Sciatic nerve (tissue), 2 donors: ENCODE measurements at places on chromosomes 12 and 14. TPM values are rescaled to one million over a fixed set of nuclear protein-coding genes. Genes with fewer than 3 reads are reported as not detected.

DNA sequence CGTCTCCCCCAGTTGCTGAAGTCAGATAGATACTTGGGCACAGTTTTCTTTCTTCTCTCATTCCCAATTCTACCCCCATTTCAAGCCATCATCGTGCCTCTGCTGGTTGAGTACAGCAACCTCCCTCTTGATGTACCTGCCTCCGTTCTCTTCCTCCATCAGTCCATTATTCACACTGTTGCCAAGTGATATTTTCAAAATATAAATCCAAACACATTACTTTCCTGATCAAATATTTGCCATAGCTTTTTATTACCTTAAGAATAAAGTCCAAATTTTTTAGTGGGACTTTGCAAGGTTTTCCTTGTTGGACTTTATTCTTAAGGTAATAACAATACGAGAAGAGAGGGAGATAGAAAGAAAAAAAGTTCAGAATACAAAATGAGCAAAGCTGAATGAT is 18.6 kb upstream of the SSPN start:
- no peak for DNase-seq

Gene TPPP2
- 0.49 TPM for total RNA-seq

DNA sequence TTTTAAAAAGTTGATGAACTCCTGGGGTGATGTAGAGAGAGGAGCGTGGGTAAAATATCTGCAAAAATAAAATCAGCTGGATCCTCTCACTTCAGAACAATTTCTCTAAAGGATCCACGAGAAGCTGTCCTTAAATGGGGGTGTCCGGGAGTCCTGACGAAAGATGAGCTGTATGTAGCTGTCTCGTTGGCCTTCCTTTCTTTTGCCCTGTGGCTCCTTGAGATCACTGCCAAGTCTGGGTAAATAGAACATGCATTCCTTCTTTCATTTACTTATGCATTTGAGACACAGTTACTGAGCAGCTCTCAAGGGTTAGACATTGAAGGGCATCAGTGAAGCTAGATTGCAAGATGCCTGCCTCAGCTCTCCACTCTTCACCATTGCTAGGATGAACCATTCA is 35.2 kb upstream of the TXNRD1 start:
- DNase-seq = no peak

- no peak for DNase-seq
Measured at GRCh38 chr14:58565832-58566231, 71.9 kb upstream of the DACT1 start.

Gene CIROP
- not detected for total RNA-seq

Gene RNASE1
- 357 TPM for total RNA-seq

Gene PTGER2
- 8.5 TPM for total RNA-seq

Gene GLT1D1
- total RNA-seq = 2.0 TPM

GRCh38 chr12:68776976-68777610 is 30.9 kb upstream of the MDM2 start:
- DNase-seq = no peak

GRCh38 chr14:22977684-22978486 is 4.5 kb downstream of the AJUBA start:
- DNase-seq = no peak

DNA sequence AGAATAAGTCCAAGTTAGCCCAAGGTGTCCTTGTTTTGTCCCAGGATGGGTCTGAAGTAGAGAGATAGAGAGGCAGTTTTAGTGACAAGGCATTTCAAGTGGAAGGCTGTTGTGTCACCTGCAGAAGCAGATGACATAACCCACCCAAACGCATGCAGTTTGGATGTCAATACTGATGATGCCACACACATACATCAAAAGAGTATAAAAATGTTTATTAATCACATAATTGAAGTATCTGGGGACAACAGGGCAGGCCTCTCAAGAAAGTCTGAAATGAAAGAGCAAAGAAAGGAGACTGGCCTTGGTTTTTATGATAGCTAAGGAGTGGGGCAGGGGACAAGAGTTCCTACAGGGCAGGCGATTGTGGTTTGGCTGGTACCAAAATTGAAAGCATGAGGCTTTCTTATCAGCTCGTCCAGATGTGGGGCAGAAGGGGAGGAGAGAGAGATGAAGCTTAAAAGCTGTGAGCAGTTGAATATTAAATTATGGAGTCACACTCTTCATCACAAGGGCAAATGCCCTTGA is 78.4 kb upstream of the TSPAN8 start:
- no peak for DNase-seq

Gene SERPINA9
- total RNA-seq = not detected

- no peak for DNase-seq
Measured at GRCh38 chr12:128920468-128920867, 67.2 kb downstream of the GLT1D1 start.

DNA sequence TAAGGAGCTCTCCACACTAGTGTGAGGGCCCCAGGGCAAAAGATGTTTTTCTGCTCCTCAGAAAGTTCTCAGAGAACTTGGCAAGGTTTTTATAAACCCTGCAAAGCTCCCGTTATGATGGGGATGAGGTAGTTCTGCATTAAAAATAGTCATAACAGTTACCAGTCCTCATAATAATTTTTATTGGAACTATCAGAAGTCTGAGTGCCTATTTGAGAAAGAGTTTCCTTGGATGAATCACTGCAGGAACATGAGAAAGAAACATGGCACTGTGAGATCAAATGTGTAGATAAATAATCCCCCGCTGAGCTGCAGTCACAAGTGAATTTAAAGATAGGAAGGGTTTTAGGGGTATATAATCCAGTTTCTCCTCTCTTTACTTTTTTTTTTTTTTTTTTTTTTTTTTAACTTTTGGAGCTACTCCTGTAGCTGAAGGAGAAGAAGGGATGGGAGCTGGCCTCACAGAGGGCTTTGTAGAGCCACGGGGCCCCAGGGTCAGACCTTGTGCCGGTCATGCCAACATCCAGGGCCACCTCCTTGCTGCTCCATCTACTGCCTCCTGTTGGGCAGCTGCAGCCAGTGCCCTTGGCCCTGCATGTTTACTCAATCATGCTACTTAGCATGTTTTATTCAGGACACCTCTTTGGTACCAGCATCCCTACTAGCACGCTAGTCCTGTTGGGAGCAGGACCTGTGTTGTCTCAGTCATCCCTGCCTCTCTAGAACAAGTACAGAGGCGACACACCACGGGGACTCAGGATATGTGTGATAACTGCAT is 39.5 kb downstream of the EVL start:
- peak; percentile 47 for DNase-seq

DNA sequence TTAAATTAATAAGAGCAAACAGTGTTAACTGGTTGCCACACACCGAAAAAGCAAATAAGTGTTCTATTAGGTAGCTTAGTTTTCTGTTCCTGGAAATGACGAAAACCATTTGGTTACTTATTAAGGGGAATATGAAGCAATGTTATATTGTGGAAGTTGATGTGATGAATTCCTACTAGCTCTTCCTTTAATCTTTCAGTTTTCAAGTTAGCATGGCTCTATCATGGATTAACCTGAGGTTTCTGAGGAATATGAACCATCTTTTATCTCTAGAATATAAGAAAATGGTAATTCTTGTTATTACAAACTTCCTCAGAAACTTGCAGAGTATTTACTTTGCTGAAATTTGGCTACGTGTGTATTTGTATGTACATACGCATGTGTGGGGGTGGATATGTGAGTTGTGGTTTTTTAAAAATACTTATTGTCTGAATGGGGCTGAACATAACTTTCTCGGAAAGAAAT is 245.7 kb downstream of the KCNC2 start:
- DNase-seq = no peak

DNA sequence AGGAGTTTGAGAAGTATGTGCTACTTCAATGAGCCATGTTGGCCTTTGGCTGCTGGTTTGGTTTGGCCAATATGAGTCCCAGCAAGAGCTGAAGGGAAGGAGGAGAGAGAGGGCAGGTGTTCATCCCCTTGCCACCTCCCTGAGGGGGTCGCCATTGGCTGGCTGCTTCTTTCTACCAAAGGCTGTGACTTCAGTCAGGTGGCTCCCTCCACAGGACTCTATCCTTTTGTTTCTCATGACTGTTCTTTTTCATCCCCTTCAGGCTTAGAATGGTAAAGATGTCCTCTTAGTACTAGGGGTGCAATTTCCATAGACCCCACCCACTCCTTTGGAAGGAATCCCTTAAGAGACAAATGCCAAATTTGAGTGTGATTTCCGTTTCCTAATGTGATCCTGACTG is 31.2 kb upstream of the OTOGL start:
- DNase-seq = no peak

DNA sequence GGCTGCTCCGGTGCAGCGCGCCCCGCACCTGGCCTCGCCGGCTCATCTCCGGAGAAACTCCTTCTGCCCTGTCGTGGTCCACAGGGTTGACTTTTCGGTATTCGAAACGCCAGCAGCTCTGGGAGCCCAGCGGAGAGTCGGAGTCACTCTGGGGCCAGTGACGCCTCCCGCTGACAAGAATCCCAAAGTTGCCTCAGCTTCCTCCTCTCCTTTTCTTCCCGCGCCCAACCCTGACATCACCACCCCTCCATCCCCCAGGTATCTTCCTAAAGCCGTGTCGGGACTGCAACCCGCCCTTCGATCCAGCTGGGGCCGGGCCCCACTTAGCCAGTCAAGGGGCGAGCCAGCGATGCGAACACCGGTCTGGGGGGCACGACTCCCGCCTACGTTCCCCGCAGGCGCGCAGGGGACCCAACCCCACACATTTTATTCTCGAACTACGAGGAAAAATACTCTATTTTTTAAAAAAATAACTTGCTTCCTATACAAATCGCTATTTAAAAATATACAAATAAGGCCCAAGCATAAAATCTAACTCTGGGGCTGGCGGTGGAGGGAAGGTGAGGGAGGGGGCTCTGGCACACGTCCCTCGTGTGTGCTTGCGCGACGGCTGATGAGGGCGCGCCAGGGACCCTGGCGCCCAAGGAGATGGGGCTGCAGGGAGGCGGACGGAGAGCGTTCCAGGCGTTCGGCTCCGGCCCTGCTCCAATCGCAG is 2.1 kb downstream of the NKX2-8 start:
- no peak for DNase-seq

Gene SLC7A7
- 9.7 TPM for total RNA-seq

GRCh38 chr12:80264386-80264785 is 165.0 kb downstream of the OTOGL start:
- no peak for DNase-seq

GRCh38 chr14:97695456-97695981 is 898.3 kb downstream of the VRK1 start:
- no peak for DNase-seq

- DNase-seq = no peak
Measured at GRCh38 chr12:22443379-22444316, 100.7 kb downstream of the C2CD5 start.

Gene OR4Q3
- not detected for total RNA-seq

Gene NID2
- total RNA-seq = 125 TPM

DNA sequence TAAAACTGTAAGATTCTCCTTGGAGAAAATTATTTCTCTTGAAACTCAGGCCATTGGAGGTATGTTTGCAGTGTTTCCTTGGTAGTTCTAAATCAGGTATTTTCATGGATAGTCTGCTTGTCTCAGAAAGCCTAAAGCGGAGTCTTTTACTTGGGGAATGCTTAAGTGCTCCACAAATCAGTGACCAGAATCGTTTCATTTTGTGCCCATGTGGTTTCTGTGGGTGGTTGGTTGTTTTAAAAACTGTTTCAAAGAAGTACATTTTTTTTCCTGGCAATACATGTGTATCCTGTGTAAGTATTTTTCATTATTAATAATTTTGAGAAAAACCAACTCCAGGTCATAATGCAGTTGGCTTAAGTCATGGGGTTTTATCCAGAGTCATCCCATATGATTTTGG is 33.6 kb downstream of the CCDC91 start:
- DNase-seq = no peak

DNA sequence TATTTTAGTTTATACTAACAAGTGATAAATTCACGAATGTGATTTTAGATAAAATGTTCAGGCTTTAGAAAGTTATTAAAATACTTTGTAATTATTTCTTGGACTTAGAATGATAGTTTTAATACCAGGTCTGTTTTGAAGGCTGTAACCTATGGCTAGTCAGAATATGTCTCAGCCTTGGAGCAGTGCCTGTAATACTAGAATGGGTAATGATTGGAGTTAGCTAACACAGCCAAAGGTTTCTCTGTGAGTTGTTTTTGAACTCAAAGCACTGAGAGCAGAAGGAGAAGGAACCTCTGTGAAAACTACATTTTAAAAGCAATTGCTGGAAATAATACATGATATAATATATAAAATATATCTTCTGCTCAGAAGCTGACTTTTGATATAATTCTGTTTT is 110.1 kb downstream of the TMEM117 start:
- no peak for DNase-seq

- no peak for DNase-seq
Measured at GRCh38 chr12:109792992-109793391, 40.2 kb downstream of the TRPV4 start.

DNA sequence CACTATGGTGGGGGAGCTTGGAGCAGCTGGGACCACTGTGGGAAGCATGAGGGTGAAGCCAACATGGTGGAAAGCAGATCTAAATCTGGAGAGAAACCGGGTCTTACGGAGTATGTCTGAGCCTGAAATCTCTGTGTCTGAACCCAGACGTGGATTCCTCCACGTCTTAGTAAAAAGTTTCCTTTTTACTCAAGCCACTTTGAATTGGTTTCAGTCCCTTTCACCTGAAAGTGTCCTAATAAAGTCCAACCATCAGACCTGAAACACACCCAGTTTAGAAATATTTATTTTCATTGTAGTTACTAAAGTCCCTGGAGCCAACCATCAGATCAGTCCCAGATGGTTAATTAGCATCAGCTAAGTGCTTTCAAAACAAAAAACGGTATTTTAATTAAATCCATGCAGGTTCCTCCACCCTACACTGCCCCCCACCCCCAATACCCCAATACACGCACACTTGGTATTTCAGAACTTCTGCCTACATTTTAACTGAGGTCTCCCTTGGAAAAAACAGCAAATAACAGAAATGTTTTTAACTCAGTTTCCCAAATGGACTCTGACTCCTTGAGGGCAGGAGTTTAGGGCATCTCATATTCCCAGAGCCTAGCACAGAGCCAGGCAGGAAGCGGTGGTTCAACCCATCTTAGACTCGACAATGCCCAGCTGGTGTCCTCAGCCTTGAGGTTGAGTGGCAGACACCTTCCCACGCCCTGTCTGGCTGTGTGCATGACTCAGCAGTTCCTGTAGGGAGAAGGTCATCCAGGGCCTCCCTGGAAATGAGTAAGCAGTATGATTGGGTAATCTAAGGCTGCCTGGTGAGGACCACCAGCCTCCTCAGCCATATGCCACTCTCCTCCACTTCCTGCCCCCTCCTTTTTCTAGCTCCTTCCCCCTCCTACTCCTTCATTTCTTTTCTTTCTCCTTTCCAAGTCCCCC is 175.8 kb downstream of the TTC8 start:
- no peak for DNase-seq
